NCI-H69 (cell line): ENCODE measurements at places on chromosomes 5 and 9.

DNA sequence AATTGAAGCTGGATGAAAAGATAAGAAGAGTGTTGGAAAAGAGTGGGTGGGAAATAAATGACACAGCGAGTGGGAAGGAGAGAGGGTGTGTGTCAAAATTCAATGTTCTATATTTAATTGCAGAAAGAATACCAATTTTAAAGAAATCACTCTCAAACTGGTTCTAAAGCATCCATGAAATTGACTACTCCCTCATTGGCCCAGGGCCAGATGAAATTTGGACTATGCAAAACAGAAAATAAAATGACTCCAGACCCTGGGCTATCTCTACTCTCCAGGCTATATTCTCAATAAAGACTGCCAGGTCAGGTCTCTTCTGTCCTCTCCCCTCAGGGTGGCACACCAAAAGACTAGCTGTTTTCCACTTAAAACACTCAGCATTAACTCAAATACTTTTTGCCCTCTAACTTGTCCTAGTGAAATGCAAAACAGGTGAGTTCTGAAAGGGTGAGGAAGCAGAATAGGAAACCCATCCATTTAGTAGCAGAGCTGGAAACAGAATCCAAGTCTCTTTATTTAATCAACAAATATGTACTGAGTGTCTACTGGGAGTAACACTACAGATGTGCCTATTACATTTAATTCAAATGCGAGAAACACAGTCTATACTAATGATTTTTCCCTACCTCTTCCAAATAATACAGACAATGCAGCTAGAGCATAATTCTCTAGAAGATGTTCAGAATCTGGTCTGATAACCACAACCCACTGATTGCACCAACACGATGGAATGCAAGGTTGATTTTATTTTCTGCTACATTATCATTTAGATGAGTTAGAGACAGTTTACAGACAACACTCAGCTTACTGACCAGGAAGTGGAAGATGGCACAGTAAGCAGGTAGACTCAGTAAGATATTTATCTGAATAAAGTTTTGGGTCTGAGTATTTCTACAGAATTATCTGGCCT lies 42.1 kb downstream of the EFCAB9 start:
- DNase-seq, result peak; percentile 40

DNA sequence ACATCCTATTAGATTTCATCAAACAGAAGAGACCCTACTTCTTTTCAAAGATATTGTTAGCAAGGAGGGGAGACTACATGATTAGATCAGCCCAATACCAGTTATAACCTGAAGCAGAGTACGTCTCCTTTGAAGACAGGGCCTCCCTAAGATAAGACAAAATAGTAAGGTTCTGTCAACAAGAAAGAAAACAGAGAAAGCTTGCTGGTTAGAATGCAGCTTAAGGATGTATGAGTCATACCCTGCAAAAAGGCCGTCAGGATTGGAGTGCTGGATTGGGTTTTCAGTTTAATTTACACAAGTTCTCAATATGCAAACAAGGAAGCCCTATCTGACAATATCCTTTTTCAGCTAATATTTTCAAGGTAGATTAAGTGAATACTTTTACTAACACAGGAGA lies 1581.2 kb upstream of the WWC1 start:
- DNase-seq, result no peak

DNA sequence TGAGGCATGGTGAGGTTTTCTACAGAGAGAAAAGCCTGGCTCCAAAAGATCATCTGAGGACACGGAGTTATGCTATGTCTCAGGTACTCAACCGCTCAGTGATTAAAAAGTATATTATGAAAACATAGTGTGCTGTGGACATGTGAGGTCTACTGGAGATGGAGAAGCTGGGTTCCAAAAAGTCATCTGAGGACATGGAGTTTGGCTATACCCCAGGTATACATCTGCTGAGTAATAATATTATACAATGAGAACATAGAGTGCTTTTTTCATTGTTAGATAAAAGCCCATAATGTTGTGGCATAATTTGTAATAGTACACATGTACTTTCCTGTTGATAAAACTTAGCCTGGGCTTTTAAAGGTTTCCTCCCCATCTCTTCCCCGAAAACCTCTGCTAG lies 70.7 kb upstream of the SHISAL2B start:
- no peak for DNase-seq

GRCh38 chr9:91179237-91180138 lies 182.2 kb downstream of the AUH start:
- no peak for DNase-seq

DNA sequence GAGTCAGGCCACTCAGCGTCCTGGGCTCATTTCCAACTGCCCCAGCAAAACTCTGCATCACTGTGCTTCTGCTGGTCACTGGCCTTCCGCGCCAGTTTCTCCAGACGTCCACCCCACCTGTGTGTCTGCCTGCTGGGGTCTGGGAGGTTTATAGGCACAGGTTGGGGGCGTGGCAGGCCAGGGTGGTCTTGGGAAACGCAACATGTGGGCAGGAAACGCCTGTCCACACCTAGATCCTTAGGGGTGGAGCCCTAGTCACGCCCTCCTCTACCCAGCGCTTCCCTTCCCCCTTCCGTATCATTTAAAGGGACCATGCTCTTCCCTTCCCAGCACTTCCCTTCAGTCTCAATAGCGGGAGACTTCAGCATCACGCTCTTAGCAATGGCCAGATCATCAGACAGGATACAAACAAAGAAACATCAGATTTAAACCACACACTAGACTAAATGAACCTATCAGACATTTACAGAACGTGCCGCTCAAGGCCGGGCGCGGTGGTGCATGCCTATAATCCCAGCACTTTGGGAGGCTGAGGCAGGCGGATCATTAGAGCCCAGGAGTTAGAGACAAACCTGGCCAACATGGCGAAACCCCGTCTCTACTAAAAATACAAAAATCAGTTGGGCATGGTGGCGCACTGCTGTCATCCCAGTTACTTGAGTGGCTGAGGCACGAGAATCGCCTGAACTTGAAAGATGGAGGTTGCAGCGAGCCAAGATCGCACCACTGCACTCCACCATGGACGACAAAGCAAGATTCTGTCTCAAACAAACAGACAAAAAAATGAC lies 11.8 kb upstream of the BTNL9 start:
- no peak for DNase-seq

GRCh38 chr9:114653556-114654159 lies 3.9 kb downstream of the TEX53 start:
- peak; percentile 86 for DNase-seq

DNA sequence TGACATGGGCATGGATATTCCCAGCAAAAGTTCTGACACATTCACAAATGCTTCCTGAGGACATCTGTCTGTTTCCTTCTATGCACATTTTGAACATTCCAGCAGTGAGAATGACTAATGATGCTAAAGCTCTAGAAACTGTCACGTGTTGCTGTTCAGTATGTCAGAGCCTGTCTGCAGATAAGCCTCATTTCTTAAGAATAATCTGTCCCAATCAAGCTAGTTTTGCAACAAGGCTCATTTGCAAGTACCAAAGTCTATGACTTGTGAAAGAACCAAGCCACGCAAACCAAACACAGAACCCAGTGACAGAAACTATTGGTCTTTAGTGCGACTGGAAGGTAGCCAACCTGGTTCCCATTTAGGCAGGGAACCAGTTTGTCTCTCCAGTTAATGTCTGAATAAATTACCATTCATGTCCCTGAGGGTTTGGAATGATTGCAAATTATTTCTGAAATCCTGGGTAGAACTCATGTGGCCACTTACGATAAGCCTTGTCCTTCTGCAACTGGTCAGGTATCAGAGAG lies 178.5 kb downstream of the C9orf152 start:
- peak; percentile 39 for DNase-seq

DNA sequence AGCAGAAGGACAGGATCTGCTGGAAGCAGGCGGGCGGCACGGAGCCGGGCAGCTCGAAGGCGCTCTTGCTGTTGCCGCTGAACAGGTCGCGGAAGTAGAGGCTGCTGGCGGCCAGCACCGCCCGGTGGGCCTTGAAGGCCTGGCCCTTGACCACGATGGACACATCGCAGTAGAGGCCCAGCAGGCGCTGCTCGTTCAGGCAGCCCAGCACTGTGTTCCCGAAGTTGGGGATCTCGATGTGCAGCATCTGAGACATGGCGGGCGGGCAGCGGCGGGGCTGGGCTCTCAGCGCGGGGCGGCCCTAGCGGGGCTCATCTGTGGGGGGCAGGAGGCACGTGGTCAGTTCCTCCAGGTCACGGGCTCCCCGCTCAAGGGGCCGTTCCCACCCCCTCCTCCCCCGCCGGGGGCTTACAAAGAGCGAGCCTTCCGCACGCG lies 44.8 kb downstream of the NACC2 start:
- no peak for DNase-seq

DNA sequence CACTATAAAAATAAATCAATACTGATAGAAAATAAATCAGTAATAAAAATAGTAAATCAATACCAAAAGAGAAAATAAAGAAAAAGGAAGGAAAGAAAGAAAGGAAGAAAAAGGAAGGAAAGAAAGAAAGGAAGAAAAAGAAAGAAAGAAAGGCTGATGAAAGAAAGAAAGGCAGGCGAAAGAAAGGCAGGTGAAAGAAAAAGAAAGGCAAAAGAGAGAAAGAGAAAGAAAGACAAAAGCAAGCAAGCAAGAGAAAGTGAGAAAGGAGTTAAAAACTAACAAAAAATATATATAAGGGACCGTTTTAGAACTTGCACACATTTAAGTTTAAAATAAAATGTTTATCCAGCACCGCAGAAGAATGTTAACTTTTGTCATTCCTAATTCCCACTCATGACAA lies 116.0 kb downstream of the SVEP1 start:
- no peak for DNase-seq

- DNase-seq, result peak; percentile 66
These were observed 4.0 kb upstream of the CCL28 start for GRCh38 chr5:43415935-43416802.

DNA sequence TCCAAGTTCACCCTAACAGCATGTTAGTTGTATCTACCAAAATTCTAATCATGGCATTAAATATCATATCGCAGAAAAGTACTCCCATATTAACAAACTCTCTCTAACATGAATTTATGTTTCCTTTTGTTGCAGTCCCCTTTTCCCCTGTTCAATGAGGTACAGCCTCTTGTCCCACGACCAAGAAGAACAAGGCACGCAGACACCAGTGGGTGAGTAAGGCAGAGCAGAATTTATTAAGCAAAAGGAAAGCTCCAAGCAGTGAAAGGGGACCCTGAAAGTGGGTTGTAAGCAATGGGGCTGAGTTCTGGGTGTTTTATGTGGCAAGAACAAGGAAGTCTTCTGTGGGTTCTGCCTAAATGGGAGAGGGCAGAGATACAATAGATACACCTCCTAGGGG lies 183.5 kb downstream of the LURAP1L start:
- peak; percentile 21 for DNase-seq

GRCh38 chr9:38308136-38308535 lies 84.4 kb upstream of the ALDH1B1 start:
- DNase-seq, result no peak

GRCh38 chr9:61665829-61666228 lies 476.0 kb downstream of the SPATA31A7 start:
- no peak for DNase-seq

DNA sequence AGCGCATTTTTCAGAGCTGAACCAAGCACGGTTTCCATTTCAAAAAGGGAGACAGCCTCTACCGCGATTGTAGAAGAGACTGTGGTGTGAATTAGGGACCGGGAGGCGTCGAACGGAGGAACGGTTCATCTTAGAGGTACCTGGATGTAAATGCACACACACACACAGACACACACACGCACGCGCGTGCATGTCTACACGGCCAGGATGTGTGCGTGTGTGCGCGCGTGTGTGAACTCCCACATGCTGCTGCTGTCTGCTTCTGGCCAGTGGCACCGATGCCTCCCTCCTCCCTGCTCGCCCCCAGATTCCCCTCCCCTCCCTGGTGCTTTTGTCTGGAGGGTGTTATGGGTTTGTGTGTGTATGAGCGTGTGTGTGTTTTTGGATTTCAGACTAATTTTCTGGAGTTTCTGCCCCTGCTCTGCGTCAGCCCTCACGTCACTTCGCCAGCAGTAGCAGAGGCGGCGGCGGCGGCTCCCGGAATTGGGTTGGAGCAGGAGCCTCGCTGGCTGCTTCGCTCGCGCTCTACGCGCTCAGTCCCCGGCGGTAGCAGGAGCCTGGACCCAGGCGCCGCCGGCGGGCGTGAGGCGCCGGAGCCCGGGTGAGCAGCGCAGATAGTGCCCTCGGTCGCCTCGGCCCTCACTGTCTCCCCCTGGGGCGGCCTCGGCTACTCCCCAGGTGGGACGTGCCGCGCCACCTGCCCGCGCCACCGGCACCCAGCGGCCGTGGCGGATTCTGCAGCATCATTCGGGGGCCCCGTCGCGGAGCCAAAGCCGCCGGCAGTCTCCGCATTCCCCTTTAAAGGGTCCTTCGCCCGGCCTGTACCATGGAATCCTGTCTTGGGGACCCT lies at the start of gene NTRK2:
Gene NTRK2, plus strand, starts transcription at position 442 of the 850 bp plus-strand sequence. CDS start 1,020 bp downstream, outside the sequence.
- DNase-seq, result peak; percentile 79

DNA sequence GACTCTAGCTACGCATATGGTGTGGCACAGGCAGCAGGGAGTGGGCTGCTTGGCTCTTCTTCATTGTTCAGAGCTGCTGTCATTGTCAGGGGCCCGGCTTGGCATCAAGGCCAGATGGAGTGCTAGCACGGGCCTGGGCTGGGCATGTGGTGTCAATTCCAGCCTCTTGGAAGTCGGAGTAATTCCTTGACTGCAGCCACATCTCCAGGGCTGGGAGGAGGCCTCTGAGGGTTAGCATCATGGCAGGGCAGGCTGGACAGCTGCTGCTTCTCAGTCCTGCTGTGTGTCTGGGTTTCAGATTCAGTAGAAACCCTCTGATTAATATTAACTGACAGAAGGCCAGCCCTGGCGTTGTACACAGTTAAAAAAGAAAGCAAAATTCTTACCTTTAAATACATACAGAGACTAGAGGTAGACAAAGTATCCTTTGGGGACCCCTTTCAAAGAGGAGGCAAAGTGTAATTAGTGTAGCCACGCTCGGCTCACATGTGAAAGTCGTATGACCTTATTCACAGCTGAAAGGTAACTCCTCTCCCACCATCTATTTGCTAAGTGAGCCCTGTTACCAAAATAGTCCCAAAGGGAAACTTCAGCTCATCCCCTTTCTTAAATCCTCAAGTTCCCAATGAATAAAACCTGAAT lies 126.4 kb downstream of the DOCK2 start:
- peak; percentile 83 for DNase-seq

GRCh38 chr9:127574072-127574993 lies 37.7 kb upstream of the STXBP1 start:
- peak; percentile 99 for DNase-seq

DNA sequence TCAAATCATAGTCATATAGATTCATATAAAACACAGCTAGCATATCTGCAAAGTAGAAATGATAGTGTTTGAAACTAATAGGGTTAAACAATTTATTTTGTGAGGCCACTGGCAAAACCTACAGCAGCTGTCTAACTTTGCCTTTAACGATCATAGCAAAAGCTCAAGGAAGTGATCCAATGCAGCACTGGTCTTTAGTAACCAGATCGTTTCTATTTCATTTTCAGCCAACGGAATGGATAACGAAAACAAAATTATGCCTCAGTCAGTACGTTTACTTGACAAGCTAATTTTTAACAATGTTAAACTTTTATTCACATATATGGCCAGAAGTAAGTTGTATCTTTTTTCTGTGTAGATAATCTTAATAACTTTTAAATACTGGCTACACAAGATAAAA lies 17.7 kb downstream of the MLLT3 start:
- DNase-seq, result peak; percentile 81

DNA sequence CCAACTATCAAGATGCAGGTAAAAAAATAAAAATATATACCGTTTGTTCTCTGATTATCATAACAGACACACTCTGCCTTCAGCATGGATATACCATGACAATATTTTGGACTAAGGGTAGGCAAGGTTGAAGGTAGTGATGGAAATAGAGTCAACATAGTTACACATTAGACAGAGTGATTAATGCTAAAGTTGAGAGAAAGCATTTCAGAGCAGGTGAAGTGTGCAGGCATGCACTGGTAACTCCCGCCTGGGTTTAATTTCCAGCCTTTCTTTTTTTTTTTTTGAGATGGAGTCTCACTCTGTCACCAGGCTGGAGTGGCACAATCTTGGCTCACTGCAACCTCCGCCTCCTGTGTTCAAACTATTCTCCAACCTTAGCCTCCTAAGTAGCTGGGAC lies 458.5 kb downstream of the TLR4 start:
- DNase-seq, result no peak
